ENCODE measurements at places on chromosomes 11 and 22.

DNA sequence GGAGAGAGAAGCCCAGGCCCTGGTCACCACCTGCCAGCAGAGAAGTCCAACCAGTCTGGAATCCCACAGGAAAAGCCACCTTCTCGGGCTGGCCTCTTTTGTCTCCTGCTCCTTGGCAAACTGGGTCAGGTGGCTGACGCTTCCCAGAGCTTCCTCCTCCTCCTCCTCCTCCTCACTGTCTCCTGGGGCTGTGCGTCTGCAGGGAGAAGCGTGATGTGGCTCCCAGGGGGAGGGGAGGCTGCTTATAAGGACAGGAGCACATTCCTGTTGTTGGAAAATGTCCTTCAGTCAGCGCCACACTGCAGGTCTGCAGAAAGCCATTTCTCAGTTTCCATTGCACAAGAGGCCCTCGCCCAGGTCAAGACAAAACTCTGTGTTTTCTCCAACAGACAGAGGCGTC is 1316.5 kb downstream of the BRD1 start:
- DNase-seq = no peak

DNA sequence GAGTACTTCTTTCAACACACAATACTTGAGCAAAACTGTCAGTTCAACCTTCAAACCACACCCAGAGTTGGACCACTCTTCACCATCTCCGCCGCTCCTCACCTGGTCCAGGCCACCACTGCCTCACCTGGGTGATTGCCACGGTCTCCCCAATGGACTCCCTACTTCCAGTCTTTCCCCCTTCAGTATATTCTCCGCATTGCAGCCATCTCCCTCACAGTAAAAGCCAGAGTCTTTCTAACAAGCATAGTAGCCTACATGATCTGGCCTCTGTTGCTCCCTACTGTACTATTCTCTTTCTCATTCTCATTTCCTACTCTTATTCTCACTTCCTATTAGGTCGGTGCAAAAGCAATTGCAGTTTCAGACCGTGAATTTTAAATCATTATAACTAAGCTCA is 28.5 kb downstream of the AASDHPPT start:
- DNase-seq = no peak

DNA sequence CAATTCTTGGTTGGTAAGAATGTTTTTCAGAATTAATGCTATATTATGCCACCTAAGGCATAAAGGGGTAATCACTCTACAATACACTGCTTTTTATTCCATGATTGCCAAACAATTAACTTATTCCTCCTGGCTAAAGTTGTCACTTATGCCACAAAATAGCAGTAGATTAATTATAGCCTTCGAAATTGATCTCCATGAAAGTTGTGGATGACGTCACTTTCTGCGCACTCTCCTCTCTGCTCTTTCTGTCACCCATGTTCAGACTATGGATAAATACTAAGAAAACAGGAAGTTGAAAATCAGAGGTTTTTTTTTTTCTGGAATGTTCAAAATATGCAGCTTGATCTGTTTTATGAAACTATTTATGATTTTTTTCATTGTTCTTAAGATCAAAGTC is 790.1 kb upstream of the CNTN5 start:
- no peak for DNase-seq

GRCh38 chr11:57942808-57943207 is 80.9 kb upstream of the OR9Q1 start:
- DNase-seq = no peak

DNA sequence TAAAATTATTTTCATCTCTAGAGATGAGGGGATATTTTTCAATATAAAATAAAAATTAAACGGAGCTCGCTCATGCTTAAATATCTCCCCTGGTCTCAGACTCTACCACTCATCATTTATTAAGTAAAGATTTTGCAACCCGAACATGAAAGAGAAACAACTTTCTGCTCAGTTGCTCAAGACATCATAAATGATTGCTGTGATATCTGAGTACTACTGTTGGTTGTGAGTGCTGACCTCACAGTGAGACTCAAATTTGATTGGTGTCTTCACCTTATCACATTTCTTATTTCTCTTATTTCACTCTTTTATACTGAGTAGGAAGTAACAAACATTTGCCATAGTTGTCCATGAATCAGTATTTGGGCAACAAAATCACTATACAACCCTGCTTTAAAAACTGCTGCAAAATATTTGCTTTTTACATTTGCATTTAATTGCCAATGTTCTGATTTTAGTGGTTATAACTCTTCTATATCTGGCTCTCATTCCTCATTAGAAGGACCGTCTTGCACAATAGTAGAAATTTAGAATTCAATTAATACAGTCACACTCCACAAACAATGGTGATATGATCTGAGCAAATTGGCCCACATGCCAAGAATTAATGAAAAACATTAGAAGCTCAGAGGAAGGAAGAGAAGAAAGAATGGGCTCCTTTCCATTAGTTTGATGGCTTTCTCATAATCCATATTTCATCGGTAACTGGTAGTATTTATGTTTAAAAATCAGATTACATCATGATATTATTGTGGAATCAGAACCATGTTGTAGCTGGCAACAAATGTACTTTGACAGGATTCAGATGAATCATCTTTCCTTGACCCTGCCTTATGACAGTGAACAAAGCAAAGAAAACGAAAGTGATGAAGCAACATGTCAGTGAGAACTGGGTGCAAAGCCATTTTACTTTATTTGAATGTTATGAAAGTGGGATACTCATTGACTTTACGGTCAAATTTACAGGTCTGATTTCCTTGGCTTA is 973.6 kb upstream of the TENM4 start:
- DNase-seq = no peak
